H1 (cell line): ENCODE measurements at places on chromosomes 2 and 18.

GRCh38 chr2:119013671-119014070 lies 71.7 kb downstream of the MARCO start:
- H3K27me3 ChIP-seq: peaks cover 4% of the 10 kb centered on the region
- H3K36me3 ChIP-seq: no peaks in the 10 kb centered on the region
- no peak overlapping the region for H3K4me3 ChIP-seq
- H3K4me1 ChIP-seq: no peaks in the 10 kb centered on the region; the same call in 1 of the 2 replicates
- H3K27ac ChIP-seq: no peak overlapping the region
- peak; percentile 30 for DNase-seq

DNA sequence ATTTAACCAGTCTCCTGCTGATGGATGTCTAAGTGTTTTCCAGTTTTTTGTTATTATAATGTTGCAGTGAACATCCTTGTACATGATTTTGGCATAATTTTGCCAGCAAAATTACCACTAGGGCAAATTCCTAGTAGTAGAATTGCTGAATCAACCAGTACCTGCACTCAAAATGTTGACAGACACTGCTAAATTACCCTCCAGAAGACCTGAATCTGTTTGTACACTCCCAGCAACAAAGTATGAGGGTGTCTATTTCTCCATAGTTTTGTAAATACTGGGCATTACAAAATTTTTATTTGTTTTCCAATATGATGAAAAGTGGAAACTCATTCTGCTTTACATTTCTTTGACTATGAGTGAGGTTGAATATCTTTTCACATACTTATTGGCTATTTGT lies 11.2 kb upstream of the MAT2A start:
- no peak overlapping the region for H3K27ac ChIP-seq
- H3K4me1 ChIP-seq: peaks cover 6% of the 10 kb centered on the region
- H3K4me3 ChIP-seq: no peak overlapping the region
- H3K36me3 ChIP-seq: no peaks in the 10 kb centered on the region

- H3K4me3 ChIP-seq: no peak overlapping the region
- peaks cover 5% of the 10 kb centered on the region; the same call in 1 of the 2 replicates for H3K4me1 ChIP-seq
- no peaks in the 10 kb centered on the region for H3K36me3 ChIP-seq
Observed at GRCh38 chr18:79786786-79787526, 10.8 kb upstream of the KCNG2 start.

- H3K4me1 ChIP-seq: no peaks in the 10 kb centered on the region
- no peak overlapping the region for H3K27ac ChIP-seq
- H3K36me3 ChIP-seq: no peaks in the 10 kb centered on the region
- no peak overlapping the region for H3K4me3 ChIP-seq
Observed at GRCh38 chr2:224781400-224781799, 65.2 kb upstream of the CCDC195 start.

DNA sequence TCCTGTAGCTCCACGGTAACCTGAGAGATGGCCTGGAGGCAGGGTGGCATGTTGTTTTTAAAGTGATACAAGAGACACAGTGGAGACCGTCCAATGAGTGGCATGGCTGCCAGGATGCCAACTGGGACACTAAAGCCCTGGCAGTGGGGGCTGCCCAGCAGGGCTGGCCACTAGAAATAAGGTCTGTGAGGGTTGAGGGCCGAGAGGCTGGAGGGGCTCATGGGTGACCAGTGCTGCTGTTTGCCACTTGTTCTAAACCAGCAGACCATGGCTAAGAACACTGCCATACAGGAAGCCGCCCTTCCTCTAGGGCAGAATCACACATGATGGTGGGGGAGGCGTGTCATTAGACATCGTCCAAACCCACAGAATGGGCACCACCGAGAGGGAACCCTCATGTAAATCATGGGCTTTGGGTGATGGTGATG lies 71.9 kb downstream of the ALPK2 start:
- H3K4me3 ChIP-seq: no peak overlapping the region
- no peaks in the 10 kb centered on the region for H3K27me3 ChIP-seq
- DNase-seq: no peak

DNA sequence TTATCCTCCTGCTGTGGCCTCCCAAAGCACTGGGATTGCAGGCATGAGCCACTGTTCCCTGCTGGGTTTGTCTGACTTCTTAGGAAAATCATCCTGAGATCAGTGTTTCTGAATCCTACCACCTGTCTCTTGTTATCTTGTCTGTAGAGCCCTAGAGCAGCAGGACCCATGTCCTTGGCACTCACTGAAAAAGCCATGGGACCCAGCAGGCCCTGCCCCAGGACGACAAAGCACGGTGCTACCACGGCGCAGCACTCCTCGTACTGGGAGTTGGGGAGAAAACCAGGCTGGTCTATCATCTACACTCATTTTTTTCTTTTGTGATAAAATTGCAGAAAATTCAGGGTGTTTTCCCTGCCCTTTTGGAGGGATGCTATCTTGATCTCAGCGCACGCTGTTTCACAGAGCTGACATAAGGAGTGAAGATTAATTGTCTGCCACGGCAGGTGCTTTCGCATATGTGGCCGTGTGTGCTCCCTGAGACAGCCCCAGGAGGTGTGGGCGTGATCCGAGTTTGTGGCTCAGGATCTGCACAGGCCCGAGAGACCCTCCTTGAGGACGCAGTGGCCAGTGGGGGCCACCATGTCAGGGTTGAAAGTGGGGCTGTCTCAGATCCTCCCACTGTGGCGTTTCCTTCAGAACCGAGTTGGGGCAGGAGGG lies 179.1 kb downstream of the LDLRAD4 start:
- H3K27me3 ChIP-seq: no peaks in the 10 kb centered on the region
- no peaks in the 10 kb centered on the region for H3K4me1 ChIP-seq
- H3K27ac ChIP-seq: no peak overlapping the region
- no peak overlapping the region for H3K4me3 ChIP-seq
- DNase-seq: no peak

- H3K4me1 ChIP-seq: no peaks in the 10 kb centered on the region
- no peak for DNase-seq
- H3K4me3 ChIP-seq: no peak overlapping the region
- no peaks in the 10 kb centered on the region for H3K27me3 ChIP-seq
Observed at GRCh38 chr2:2913601-2914120, 464.0 kb downstream of the EIPR1 start.

- no peaks in the 10 kb centered on the region for H3K27me3 ChIP-seq
- H3K4me1 ChIP-seq: no peaks in the 10 kb centered on the region
Observed at GRCh38 chr2:69566669-69567068, 76.9 kb downstream of the AAK1 start.
